WTC11 (cell line): ENCODE measurements at places on chromosomes 5 and 9. TPM values are rescaled to one million over a fixed set of nuclear protein-coding genes. Genes with fewer than 3 reads are reported as not detected.

DNA sequence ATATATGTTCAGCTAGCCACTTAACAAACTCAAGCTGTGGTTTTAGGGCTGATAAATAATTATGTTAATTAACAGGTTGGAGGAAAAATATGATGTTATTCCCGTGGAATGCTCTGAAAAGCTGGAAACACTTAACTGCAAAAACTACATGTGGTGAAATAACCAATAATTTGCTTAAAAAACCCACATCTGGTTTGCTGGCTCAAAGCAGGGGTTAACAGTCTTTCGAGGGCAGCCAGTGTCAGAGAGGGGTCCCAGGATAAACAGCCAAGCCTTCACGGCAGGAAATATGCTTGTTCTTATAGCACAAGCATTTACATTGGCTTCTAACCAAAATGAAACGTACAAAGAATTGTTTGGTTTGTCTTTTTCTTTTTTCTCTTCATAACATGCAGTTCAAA lies 254.0 kb upstream of the GAS1 start:
- no peak overlapping the region for H3K27ac ChIP-seq
- no peak overlapping the region for H3K4me3 ChIP-seq
- peaks cover 9% of the 10 kb centered on the region for H3K27me3 ChIP-seq
- DNase-seq: no peak
- no peaks in the 10 kb centered on the region for H3K36me3 ChIP-seq
- peaks cover 22% of the 10 kb centered on the region for H3K4me1 ChIP-seq

DNA sequence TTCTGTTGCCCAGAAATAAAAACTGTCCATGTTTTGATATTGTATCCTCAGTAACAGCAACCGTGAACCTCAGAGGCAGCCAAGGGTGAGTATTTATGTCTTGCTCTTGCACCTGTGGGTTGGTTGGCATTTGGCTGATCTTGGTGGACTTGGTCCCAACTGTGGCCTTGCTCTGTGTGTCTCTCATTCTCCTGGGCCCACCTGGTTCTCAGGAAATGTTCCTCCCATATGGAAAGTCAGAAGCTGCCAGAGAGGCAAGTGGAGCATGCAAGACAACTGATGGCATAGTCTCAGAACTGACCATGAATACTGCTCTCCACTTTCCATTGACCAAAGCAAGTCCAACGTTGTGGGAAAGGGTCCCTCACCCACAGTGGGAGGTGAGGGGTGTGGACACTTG lies 13.6 kb upstream of the NINJ1 start:
- DNase-seq: no peak
- no peaks in the 10 kb centered on the region for H3K27me3 ChIP-seq
- no peak overlapping the region for H3K27ac ChIP-seq
- no peaks in the 10 kb centered on the region; the same call in 1 of the 2 replicates for H3K36me3 ChIP-seq
- H3K4me1 ChIP-seq: peaks cover 6% of the 10 kb centered on the region

GRCh38 chr5:133606835-133607234 lies 5.5 kb downstream of the FSTL4 start:
- H3K27ac ChIP-seq: no peak overlapping the region
- DNase-seq: no peak
- H3K36me3 ChIP-seq: no peaks in the 10 kb centered on the region
- no peak overlapping the region for H3K4me3 ChIP-seq
- peaks cover 34% of the 10 kb centered on the region for H3K27me3 ChIP-seq
- H3K4me1 ChIP-seq: peaks cover 29% of the 10 kb centered on the region

The GABRA1 gene
- 0.48 to 0.57 TPM (median 0.50 TPM) in 3 replicates for total RNA-seq

The PCDHB3 gene
- total RNA-seq: 4.7 to 6.4 TPM (median 5.1 TPM) in 3 replicates
